ENCODE measurements at places on chromosomes 3 and 15.

- no peak for DNase-seq
These were observed 455 bp upstream of the SNAP23 start for GRCh38 chr15:42494998-42495360.

DNA sequence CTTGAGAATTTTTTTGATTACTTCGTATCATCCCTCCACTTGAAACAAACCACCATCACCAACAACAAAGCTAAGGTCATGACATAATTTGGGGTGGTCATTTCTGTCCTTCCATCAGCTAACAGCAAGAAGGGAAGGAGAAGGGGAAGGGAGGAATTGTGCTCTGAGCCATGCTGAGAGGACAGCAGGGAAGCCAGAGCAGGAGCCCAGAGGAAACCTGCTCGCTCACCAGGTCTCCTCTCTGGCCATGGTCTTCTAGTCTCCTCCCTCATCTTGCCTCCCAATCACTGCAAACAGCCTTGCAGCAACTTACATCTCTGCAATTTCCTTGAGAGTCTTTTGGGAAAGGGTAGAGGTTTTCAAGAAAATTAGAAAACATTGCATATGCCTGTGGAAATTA lies 196.7 kb downstream of the SSR3 start:
- DNase-seq = no peak

- DNase-seq = no peak
These were observed 576 bp upstream of the MB21D2 start for GRCh38 chr3:192918275-192918588.

GRCh38 chr3:160953686-160954085 lies 151.5 kb downstream of the B3GALNT1 start:
- no peak for DNase-seq

GRCh38 chr3:105826778-105827634 lies 41.8 kb downstream of the CBLB start:
- DNase-seq = no peak

GRCh38 chr15:58770519-58770856 lies 614 bp upstream of the MINDY2 start:
- DNase-seq = no peak

- DNase-seq = no peak
These were observed 149.9 kb upstream of the NR2E3 start for GRCh38 chr15:71660501-71660900.

- DNase-seq = no peak
These were observed 6.1 kb downstream of the ABTB1 start for GRCh38 chr3:127678611-127679533.

DNA sequence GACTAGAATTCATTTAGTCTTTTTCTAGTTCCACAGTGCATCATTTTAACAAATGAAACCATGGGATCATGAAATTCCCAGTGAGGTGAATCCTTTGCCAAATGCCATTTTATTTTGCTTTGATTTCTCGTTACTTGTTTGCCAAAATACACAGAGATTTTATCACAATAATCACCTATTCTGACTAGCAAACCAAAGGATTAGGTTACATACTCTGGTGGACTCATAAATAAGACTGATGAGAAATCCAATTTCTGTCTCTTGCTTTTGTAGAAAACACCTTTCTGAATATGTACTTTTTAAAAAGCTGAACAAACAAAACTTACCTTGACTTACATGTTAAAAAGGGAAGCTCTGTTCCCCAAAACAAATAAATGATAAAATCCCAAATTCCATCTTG lies 12.2 kb downstream of the ERC2 start:
- DNase-seq = no peak

DNA sequence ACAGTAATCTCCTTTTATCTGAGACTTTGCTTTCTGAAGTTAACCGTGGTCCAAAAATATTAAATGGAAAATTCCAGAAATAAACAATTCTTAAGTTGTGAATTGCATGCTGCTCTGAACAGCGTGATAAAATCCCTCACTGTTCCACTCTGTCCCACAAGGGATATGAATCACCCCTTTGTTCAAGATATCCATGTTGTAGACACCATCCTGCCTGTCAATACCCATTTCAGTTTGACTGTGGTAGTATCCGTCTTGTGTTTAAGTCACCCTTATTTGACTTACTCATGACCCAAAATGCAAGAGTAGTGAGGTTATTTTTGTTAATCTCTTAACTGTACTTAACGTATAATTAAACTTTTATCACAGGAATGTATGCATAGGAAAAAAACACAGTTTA lies 435.0 kb downstream of the SHQ1 start:
- no peak for DNase-seq

- DNase-seq = no peak
These were observed 35.8 kb upstream of the PPM1L start for GRCh38 chr3:160720123-160720746.

GRCh38 chr3:180417241-180417640 lies 184.7 kb upstream of the TTC14 start:
- DNase-seq = no peak

DNA sequence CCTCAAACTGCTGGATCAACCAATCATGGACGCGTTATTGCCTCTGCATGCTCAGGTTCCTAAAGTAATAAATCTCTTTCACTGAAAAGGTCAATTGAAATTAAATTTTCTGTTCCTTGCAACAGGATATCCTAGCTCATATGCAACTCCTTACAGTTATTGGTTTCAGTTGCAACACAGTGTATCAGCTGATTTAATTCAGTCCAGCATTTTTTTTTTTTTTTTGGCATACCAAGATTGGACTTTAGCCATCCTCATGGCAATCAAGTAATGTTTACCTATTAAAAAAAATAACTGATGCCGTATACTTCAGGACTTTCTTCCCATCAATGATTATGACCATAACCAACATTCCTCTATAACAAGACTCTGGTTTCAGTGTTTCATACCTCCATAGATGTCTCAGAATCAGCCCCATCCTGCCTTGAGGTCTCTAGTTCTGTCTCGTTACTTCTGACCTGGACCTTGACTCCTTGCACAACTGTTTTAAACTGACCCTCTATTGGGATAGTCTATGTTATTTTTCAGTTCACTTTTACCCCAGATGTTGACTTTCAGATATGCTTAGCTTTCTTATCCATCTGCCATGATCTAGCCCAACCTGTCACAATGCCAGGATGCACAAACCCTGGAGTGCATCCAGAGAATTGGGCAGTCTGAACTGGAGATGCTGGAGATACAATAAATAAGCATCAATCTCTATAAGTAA lies 265.0 kb upstream of the GADL1 start:
- DNase-seq = no peak

DNA sequence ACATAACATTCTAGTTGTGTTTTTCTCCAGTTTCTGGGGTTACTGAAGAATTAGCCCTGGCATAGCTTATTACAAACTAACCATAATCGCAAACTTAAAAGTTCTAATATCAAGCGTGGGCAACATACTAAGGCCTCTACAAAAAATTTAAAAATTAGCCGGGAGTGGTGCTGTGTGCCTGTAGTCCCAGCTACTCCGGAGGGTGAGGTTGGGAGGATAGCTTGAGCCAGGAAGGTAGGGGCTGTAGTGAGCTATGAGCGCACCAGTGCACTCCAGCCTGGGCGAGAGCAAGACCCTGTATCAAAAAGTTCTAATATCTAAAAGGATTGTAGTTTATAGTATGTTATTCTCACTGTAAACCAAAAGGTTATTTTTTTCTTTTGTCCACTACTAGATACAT lies 1.1 kb downstream of the OIP5 start:
- DNase-seq = no peak

- no peak for DNase-seq
These were observed 130.5 kb downstream of the UBE2E2 start for GRCh38 chr3:23333633-23334032.

DNA sequence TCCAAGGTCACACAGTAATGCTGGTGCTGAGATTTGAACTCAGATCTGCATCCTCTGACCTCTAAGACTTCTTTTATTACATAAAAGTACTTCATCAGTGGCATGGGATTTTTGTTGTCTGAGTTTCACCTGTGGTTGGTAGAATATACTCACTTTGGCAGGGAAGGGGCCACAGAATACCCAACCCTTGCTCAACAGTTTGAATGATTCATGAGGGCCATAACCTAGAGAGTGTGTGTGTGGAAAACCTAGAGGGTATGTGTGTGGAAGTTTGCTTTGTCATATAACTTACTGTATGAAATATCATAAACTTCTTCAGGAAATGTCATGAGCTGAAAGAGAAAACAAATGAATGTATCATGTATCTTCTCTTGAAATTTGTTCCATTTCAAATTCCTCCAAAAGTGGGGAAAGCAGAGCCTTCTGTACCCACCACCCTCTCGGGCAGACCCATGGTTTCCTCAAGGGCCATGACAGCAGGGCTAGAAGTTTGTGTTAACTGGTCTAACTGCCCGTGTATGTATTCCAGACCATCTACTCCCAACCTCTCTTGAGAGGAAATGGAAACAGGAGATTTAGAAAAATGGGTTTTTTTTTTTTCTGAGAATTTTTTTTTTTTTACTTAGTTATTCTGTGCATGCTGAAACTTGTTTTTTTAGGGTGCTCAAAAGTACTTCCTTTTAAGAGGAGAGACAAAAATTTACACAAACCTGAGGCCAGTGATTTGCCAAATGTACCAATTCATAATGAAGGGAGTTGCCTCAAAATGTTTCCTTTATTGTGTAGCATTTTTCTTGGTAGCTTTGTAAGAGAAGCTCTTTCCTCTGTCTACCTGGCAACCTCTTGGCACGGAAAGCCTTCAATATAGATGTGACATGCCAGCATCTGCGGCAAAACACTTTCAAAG lies 127.0 kb downstream of the TPRG1 start:
- DNase-seq = peak; percentile 42

GRCh38 chr15:69939513-69940440 lies 157.9 kb downstream of the TLE3 start:
- DNase-seq = no peak

DNA sequence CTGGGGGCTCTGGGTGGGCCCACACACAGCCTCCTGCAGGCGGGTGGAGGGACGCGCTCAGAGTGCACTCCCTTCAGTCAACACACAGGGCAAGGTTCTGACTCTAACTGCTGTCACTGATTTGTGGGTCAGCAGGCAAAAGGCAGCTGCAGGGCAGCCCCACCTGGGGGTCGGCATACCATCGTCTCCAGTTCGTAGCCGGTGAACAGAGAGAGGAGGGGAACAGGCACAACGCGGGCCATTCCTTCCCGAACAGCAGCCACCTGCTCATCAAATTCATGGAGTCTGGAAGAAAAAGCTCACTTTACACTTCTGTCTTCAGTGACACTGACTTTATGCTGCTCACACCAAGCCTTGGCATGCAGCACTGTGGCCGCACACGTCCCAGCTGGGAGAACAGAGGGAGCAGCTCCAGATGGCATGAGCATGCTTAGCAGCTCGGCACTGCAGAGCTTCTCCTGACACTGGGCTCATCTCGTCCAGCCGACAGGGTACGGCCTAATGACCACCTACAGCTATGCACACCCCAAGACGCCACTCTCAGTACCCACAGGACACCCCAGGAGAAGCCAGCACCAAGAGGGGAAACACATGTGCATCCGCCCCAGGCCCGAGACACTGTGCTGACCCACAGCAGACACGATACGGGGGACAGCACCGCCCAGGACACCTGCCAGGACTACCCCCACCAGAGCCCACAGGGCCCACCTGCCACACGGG lies 14.4 kb upstream of the OCA2 start:
- DNase-seq = no peak

- DNase-seq = no peak
These were observed 10.7 kb downstream of the DET1 start for GRCh38 chr15:88535607-88536313.

- no peak for DNase-seq
These were observed 23.5 kb downstream of the KIF9 start for GRCh38 chr3:47259114-47259513.

GRCh38 chr15:67501177-67501835 lies 19.6 kb upstream of the C15orf61 start:
- DNase-seq = no peak

- DNase-seq = no peak
These were observed 521.9 kb downstream of the PLOD2 start for GRCh38 chr3:145639003-145639606.

- no peak for DNase-seq
These were observed 9.7 kb downstream of the APH1B start for GRCh38 chr15:63287109-63287508.

GRCh38 chr15:85980946-85981345 lies 98.7 kb upstream of the AGBL1 start:
- no peak for DNase-seq

DNA sequence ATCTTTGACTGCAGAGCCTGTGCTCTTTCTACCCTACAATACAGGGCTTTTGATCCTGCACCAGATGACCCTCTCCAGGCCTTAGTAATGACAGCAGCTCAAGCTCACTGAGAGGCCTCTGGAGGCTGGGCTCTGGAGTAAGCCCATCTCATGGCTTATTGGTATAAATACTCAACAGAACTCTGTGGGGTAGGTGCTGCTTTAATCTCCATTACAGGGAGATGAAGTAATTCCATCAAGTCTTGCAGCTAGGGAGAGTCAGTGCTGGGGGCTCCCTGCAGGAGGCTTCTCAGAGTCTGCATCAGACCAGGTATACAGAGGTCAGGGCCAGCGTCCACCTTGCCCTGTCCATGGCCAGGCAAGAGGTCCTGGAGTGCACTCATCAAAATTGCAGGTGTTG lies 89.2 kb upstream of the SLC6A11 start:
- no peak for DNase-seq

- peak; percentile 63 for DNase-seq
These were observed 44.4 kb downstream of the AQP9 start for GRCh38 chr15:58182460-58183163.

DNA sequence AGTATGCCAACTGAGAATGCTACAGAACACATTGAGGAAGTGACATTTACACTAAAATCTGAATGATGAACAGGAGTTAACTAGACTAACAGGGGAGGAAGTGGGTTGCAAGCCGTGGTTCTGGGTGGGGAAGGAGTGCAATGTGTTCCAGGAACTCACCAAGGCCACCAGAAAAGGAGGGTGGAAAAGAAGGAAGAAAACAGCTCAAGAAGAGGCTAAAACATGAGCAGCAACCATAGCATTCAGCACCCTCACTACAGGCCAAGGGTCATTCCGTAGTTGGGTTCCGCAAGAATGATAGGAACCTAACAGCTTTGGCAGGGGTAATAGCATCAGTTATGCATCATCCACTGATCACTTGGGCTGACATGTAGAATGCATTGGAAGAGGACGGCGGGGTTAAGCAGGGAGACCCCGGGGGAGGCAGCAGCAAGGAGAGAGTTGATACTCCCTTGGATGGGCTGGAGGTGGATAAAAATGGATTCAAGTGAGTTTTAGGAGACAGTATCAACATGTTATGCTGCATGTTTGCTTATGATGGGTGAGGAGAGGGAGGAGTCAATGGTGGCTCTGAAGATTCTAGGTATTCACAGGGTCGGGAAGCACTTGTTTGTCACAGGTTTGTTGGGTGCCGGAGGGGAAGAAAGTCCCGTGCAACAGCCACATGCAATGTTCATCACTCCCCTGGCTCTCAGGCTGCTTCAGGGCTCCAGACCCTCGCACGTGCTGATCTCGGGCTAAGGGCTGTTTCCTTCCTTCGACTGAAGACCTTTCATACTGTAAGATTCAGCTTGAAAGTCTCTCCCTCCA lies 53.2 kb downstream of the LIPC start:
- DNase-seq = peak; percentile 36

GRCh38 chr3:189355481-189356201 lies 183.9 kb downstream of the TPRG1 start:
- DNase-seq = peak; percentile 56

GRCh38 chr3:141330235-141330634 lies 38.1 kb upstream of the ZBTB38 start:
- DNase-seq = no peak

GRCh38 chr3:187107989-187108388 lies 31.3 kb downstream of the RPL39L start:
- DNase-seq = no peak
